ENCODE measurements at places on chromosomes 5 and 9.
A peak's percentile ranks its signal among the peaks of the same experiment; 100 is the strongest.

GRCh38 chr5:135747824-135748223, 86.6 kb upstream of the SLC25A48 start:
- no peak for DNase-seq

GRCh38 chr5:171521219-171521633, 101.8 kb downstream of the FGF18 start:
- no peak for DNase-seq

DNA sequence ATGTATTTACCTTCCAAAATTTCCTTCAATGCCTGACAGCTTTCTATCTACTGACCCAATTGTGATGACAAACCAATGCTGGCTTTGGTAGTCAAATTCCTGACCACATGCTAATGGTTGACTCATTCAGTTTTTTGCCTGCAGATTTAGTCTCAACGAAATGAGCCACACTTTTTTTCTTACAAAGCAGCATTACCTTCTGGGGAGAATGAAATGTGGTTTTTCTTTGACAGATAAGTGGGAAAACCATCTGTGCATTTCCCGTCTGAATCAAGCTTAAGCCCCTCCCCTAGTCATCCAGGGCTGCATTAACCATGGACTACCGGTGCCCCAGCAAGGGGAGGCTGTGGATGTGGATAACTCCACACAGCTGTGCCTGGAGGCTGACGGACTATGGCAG, 99.6 kb upstream of the TAF11L2 start:
- no peak for DNase-seq

- DNase-seq = no peak
Observed at GRCh38 chr9:126857261-126857960, 3.0 kb upstream of the ZBTB34 start.

- no peak for DNase-seq
Observed at GRCh38 chr9:75017378-75017777, 10.7 kb downstream of the CARNMT1 start.

- DNase-seq = no peak
Observed at GRCh38 chr9:77927265-77927664, 104.3 kb downstream of the GNAQ start.

DNA sequence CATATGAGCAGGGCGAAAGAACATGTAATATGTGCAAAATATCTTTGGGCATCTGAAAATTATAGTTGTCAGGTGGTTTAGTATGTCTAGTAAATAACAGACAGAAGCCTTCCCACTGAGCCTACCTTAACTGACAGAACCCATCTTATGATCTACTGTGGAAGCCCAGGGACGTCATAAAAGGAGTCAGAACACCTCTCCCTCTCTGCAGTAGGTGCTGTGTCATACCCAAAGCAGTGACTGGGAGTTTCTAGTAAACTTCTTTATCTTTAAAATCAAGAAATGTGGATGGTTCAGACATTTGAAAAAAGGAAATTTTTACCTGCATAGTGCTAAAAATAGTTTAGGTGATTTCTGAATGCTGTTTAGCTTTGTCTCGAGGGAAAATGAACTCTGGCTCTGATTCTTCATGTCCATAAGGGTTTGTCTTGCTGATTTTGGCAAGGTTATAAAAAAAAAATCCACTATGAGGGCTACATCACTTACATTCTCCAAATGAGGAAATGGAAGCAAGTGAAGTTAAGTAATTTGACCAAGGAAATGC, 104.0 kb downstream of the NUDT12 start:
- no peak for DNase-seq

DNA sequence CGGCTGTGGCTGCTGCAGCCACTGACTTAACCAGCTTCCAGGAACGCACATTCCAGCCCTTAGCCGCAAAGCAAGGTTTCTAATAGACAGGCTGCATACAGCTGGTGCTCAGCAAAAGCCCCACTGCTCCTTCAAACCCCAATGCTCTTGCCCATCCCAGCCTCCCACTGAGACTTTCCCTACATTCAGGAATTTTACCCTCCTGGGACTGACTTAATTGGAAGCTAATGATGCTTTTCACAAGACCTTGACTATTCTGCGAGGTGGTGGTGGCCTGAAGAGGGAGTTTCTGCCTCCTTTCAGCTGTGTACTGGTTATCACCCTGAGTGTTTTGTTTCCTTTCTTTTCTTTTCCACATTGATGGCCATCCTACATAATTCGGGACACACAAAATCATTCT, 164.9 kb upstream of the IRX1 start:
- DNase-seq = no peak

- peak; percentile 10 for DNase-seq
Observed at GRCh38 chr9:26723486-26723885, 169.1 kb downstream of the CAAP1 start.

- no peak for DNase-seq
Observed at GRCh38 chr9:101514071-101514470, 19.6 kb upstream of the RNF20 start.

DNA sequence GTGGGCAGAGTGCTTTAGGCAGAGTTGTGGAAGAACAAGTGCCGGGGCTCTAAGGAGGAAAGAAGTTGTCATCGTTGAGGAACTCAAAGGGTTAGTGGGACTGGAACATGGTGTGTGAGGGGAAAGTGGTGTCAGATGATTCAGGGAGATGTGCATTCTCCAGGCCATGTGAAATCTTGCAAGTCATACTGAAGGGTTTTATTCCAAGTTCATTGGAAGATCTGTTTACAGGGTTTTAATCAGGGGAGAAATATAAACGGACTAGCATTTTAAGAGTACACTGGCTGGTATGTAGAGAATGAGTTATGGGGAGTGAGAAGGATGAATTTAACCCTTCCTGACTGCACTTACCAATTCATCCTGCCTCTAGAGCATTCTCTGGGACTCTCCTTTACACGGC, 49.3 kb downstream of the NR2F1 start:
- no peak for DNase-seq

DNA sequence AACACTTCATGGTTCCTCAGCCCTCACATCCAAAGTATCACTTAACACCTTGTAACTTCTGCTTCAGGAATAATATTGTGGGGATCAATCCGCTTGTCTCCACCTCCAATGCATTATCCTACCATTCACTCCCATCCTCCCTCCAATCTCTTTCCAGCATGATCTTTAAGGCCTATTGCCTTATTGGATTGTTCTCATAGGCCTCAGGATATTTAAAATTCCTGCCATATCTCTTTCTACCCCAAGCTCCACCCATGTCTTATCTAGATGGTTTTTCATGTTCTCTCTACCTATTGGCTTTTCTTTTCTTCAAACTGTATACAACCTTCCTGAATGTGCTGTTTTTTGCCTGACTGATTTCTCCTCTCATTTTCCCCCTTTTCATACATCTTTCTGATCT, 7.2 kb downstream of the KDM4C start:
- no peak for DNase-seq

GRCh38 chr9:7238247-7238637, 480.5 kb downstream of the KDM4C start:
- DNase-seq = no peak

- no peak for DNase-seq
Observed at GRCh38 chr5:37198842-37199241, 50.3 kb downstream of the CPLANE1 start.

- no peak for DNase-seq
Observed at GRCh38 chr5:35009019-35009418, 38.7 kb downstream of the AGXT2 start.

DNA sequence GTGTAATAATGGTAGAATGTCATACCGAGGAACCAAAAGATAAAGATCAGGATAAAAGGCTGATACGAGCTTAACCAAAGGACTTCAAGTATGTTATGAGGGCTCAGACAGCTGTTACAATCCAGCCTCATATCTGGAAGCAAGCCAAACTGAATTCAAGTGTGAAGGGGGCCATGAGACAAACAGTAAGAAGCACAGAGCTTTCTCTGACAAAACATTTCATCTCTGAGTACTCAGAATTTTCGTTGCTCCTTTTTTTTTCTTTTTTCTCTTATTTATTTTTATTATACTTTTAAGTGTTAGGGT, 52.9 kb upstream of the CD180 start:
- DNase-seq = no peak

- DNase-seq = no peak
Observed at GRCh38 chr9:95752129-95752731, 123.3 kb upstream of the ERCC6L2 start.

DNA sequence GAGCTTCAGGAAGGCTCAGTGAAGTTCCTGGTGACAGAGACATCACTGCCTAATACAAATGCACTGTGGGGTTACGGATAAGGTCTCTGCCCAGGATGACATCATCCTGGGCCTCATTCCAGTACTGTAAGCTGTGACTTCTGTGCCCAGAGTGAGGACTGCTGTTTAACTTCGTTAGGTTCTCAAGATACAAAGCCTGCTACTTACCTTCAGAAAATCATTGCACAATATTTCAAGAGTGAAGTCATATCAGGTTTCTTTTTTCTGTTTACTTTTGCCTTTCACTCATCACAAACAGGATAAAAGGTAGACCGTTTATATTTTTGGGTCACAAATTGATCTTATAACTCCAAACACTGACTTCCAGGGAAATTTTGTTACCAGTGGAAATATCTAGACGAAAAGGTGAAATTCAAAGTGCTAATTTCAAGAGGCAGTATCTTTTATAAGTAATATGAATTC, 241.2 kb downstream of the PIK3R1 start:
- DNase-seq = no peak

DNA sequence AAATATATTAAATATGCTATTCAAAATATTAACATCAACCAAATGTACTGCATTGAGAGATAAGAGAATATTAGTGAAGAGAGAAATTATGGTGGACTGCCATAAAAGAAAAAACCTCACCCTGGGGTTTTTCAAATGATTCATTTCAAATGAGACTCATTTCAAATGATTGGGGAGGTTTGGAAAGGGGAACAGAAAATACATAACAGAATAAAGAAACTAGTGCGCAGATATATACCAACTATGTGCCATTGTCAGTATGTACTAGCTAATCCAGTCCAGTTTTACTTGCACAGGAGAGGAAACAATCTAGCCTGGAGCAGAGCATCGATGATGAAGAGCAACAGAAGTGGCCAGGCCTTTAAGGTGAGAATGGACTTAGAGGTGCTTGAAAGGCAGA, 651.6 kb upstream of the RORB start:
- no peak for DNase-seq

DNA sequence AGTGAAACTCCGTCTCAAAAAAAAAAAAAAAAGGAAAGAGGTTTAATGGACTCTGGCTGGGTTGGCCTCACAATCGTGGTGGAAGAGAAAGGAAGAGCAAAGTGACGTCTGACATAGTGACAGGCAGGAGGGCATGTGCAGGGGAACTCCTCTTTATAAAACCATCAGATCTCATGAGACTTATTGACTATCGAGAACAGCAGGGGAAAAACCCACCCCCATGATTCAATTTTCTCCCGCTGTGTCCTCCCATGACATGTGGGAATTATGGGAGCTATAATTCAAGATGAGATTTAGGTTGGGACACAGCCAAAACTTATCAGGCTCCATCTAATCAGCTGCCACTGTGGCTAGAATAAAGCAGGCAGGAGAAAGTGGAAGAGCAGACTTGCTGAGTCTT, 610.4 kb upstream of the NUDT12 start:
- DNase-seq = no peak

GRCh38 chr5:149238540-149238939, 33.1 kb upstream of the AFAP1L1 start:
- no peak for DNase-seq

- no peak for DNase-seq
Observed at GRCh38 chr5:53066088-53066487, 43.5 kb downstream of the MOCS2 start.

DNA sequence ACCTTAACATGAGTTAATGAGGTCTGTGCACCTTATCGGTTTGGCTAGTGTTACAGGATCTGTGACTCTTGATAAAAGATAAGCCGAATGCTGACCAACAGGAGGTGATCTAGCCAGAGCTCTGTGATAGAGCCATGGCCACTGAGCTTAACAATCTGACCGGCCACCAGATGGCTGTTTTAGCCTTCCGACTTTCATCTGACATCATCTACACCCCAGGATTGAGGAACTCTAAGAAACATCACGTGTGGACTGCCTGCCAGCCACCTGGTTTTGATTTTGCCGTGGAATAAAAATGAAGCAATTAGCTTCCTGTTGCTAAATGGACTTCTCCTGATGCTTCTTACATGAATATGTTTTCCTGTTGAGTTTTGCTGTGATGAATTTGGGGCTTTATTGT, 281.3 kb downstream of the CEMIP2 start:
- DNase-seq = no peak

DNA sequence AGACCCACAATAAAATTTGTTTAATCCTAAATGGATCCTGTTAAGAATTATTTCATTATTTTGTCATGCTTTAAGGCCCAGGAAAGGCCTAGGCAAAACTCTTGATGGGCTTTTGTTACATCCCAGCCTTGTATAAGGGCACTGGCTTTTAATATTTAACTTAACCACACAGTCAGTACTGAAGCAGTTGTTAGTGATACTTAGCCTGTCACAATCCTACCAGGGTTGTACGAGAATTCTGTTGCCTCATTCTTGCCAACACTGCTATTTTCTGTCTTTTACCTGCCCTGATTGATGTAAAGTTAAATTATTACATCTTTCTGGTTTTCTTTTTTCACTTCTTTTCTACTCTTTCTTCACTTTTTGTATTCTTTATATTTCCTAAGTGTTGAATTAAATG, 10.9 kb downstream of the ZNF169 start:
- DNase-seq = no peak

DNA sequence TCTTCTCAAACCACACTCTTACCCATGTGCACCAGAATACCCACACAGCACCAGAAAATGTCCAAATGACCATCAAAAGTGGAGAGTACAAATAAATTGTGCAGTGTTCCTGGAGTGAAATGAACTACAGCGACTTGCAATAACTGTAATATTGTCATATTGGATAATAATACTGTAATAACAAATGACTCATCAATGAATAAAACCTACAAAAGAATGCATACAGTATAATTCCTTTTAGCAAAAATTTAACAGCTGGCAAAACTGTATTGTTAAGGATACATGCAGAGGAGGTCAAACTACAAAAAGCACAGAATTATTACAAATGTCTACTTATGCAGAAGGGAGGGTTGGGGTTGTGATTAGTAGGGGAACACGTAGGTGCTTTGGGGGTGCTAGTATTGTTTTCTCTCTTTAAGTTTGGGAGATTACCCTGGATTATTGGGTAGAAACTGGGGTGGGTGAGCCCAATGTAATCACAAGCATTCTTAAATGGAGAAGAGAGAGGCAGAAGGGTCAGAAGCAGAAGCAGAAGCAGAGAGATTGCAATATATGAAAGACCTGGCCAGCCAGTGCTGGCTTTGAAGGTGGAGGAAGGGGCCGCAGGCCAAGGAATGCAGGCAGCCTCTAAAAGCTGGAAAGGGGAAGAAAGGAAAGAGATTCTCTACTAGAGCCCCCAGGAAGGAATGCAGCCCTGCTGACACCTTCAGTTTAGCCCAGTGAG, 21.8 kb downstream of the IRF1 start:
- no peak for DNase-seq

DNA sequence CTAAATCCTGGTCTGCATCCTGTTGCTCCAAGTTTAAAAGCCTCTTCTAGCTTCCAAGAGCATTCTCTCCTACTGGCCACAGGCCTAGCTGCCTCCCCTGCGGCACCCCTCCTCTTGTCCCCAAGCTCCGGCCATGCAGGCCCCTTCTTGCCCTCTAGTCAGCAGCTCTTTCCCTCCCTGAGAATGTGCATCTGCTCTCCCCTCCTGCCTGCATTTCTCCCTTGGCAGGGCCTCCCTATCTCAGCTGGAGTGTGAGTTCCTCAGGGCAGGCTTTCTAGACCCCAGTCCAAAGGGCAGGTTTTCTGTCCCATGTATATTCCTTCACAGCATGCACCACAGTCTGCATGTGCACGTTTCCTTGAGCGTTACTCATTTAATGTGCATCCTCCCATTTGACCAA, 24.6 kb upstream of the BARX1 start:
- no peak for DNase-seq

- DNase-seq = no peak
Observed at GRCh38 chr5:58674070-58674469, 91.2 kb downstream of the RAB3C start.

GRCh38 chr9:123389698-123390097, 33.7 kb downstream of the CRB2 start:
- DNase-seq = no peak

Measured in stimulated activated CD4-positive, alpha-beta T cell treated with anti-CD3 and anti-CD28 coated beads, Interleukin-12 subunit alpha, Interleukin-12 subunit beta, amount 100 ng/mL, for 24 hours (primary cell).